GM12891 (cell line): ENCODE measurements at places on chromosomes 5 and 9.

GRCh38 chr5:10913841-10914240 lies 152.8 kb upstream of the DAP start:
- DNase-seq = no peak

GRCh38 chr9:133144904-133145851 lies 18.5 kb downstream of the GBGT1 start:
- no peak for DNase-seq

GRCh38 chr9:16516891-16517290 lies 353.6 kb downstream of the BNC2 start:
- DNase-seq = no peak

- DNase-seq = no peak
Observed at GRCh38 chr5:9834871-9835770, 205.0 kb upstream of the TAS2R1 start.

DNA sequence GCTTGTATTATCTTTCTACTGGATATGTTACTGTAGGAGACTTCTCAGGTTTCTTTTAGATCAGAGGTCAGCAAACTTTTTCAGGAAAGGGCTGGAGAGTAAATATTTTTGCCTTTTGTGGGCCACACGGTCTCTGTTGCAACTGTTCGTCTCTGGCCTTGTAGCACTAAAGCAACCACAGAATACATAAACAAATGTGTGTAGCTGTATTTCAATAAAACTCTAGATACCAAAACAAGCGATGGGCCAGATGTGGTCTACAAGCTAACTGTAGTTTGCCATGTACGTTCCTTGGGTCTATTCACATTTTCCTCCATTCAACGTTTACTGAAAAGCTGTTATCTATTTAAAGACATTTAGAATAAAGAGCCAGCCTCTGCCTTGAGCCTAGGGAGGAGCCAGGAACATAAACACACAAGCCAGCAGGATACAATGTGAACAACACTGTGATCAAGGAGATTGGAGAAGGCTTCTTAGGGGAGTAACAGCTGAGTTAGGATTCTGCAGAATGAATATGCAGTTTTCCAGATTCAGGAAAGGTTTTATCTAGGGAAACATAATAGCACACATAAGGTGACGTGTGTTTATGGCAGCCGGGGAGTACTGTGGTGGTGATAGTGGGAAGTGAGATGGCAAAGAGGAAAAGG lies 33.0 kb upstream of the HOMER1 start:
- DNase-seq = no peak

DNA sequence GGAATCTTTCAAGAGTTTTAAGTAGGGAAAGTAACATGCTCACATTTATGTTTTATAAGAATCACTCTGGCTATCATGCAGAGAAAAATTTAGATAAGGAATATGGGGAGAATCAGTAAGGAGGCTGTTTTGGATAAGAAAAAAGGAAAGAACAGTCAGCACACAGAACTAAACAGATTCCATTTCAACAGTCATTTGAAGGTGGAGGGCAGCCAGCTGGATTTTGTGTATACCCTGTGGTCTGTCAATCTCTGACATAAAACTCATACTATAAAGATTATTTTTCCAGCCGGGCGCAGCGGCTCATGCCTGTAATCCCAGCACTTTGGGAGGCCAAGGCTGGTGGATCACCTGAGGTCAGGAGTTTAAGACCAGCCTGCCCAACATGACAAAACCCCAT lies 64.2 kb downstream of the PCA3 start:
- DNase-seq = no peak

DNA sequence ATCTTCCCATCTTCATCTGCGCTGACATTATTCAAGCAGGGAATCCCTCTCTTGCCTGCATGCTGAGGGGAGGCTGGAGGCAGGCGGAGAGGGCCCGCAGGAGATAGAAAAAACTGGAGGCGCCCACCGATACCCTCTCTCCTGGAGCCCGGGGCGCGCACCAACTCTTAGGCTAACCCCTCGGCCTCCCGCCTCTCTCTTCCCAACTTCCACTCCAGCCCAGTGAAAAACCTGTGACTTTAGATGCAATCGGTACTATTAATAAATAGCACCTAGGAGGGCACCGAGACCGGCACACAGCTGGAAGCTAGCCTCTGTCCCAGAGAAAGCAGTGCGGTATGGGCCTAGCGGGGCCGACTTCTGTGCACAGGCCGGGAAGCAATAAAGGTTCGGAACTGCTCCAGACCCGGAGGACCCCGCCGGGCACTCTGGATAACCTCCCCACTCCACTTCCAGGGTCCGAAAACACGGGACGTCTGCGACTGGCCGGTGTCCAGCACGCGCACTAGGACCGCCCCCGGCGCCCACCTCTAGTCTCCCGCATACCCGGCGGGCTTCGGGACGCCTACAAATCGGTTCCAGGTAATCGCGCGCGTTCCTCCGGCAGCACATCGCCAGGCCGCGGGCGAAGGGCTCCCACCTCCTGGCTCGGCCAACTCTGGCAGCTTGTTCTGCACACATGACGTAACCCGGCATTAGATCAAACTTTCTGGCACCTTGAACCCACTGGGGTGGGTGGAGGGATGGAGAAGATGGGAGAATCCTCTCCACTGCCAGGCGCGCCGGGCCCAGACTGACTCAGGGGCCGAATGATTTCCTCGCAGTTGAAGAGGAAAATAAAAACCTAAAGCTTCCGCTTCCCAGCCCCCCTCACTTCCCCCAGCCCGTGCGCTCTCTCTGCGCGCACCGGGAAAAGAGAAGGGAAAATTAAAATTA lies 1.4 kb downstream of the EFNA5 start:
- DNase-seq = no peak
